ENCODE measurements at places on chromosomes 1 and 21. TPM values are rescaled to one million over a fixed set of nuclear protein-coding genes. Genes with fewer than 3 reads are reported as not detected.

DNA sequence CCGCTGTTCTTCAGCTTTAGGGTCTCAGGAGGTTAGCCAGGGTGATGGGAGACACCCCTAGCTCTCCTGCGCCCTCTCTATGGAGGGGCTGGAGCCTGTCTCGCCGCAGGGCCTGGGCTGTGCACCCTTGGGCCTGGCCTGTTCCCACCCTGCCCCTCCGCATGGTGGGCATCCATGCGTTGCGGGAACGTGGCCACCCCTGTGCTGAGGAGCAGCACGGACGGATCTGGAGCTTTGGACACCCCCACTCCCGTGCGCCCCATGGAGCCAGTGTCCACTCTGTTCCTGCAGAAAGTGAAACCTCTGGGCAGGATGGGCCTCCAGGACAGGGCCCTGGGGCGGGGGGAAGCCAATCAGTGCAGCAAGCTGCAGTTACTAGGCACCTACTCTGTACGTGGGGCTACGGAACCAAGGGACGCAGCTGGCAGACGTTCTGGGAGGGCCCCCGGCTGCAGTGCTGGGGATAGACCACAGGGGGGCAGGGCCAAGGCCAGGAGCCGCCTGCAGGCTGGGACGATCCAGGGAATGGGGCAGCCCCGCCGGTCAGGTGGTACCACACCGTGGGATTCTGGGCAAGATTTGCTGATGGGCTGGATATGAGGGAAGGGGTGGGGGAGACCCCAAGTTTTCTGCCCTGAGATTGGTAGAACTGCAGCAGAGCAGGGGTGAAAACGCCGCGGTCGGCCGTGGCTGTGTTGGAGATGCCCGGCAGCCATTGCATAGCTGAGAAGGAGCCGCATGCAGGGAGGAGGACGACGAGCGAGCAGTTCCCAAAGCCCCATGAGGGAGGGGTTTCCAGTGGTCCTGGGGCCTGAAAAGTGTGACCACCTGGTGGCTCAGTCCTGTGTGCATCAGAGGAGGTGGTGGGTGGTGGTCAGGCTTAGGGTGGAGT lies 43.3 kb downstream of the TP73 start:
- H3K27ac ChIP-seq: no peak overlapping the region
- DNase-seq: no peak
- H3K4me3 ChIP-seq: no peak overlapping the region
- no peaks in the 10 kb centered on the region for H3K36me3 ChIP-seq
- peaks cover 34% of the 10 kb centered on the region for H3K27me3 ChIP-seq
- no peaks in the 10 kb centered on the region for H3K4me1 ChIP-seq

GRCh38 chr1:50851034-50851433 lies 109.0 kb downstream of the FAF1 start:
- no peaks in the 10 kb centered on the region for H3K27me3 ChIP-seq
- no peak overlapping the region for H3K4me3 ChIP-seq
- no peak overlapping the region for H3K27ac ChIP-seq
- no peak for DNase-seq

BARHL2 gene
- total RNA-seq: not detected

- H3K27me3 ChIP-seq: no peaks in the 10 kb centered on the region
- H3K27ac ChIP-seq: peak overlapping the region; percentile 50
- DNase-seq: no peak
- H3K4me3 ChIP-seq: no peak overlapping the region
These were observed 10.7 kb downstream of the POLR3GL start for GRCh38 chr1:145975216-145975615.

DNA sequence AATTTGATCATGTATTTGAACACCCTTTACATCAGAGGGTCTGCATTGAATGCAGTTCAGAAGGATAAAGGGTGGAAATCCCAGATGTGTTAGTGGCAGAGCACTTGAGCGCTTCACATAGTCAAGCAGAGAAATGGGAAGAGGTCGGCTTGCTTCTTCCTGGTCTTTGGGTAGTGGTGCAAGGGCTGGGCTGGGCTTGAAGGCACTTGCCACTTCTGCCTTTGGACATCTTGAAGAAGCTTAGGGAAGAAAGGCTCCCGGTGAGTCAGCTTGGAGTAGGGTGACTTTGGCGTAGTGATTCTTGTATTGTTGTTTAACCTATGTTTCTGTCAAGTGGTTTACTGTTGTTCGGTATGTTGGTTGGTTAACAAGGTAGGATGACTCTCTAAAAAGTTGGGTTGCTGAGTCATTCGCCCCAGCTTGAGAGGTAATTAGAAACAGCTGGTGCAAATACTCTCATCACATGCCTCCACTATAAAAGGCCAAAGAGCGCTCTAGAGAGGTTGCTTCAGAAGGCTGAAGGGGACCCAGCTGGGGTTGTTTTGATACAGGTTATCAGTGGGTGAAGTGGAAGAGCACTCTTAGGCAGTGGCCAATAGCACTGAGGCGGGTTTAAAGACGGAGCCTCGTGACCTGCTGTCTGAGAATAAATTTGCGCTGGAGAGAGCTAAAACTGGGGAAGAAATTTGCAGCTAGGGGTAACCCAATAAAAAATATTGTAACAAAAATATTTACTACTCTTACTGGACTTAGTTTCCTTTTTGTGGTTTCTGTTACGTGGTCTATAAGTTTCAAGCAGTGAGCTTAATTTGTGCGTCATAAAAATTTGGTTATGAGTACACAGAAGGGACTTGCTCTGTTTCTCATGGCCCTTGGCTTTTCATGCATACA lies 1.4 kb downstream of the BACH1 start:
- no peaks in the 10 kb centered on the region for H3K4me1 ChIP-seq
- H3K4me3 ChIP-seq: peak overlapping the region; percentile 67
- peak; percentile 40 for DNase-seq
- no peaks in the 10 kb centered on the region for H3K36me3 ChIP-seq

- H3K27ac ChIP-seq: no peak overlapping the region
- H3K36me3 ChIP-seq: no peaks in the 10 kb centered on the region
- DNase-seq: no peak
- no peak overlapping the region for H3K4me3 ChIP-seq
- H3K4me1 ChIP-seq: no peaks in the 10 kb centered on the region
These were observed 15.9 kb upstream of the PLCH2 start for GRCh38 chr1:2460203-2460602.

GRCh38 chr1:162463021-162463420 lies 34.6 kb upstream of the UHMK1 start:
- H3K27me3 ChIP-seq: no peaks in the 10 kb centered on the region
- H3K4me1 ChIP-seq: no peaks in the 10 kb centered on the region
- H3K27ac ChIP-seq: no peak overlapping the region

NES gene
- 59.9 TPM for total RNA-seq

HTR1D gene
- 0.63 TPM for total RNA-seq

DNASE2B gene
- not detected for total RNA-seq

DNA sequence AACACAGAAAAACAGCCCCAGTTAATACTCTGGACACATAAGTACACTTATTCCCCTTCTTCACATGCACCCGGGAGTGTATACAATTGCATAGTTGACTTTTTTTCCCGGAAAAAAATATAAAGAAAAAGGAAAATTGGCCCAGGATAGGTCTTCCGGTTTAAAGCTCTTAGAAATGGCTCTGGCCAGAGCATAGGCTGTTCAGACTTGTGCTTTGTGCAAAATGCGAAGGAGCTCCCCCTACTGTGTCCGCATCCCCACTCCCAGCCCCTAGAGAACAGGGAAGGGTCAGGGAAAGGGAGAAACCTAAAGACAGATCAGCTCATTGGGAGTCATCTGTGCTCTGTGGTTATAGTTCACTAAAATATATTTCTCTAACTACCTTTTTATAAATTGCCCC lies 5.5 kb upstream of the MTMR11 start:
- H3K27ac ChIP-seq: no peak overlapping the region
- H3K4me3 ChIP-seq: no peak overlapping the region
- no peaks in the 10 kb centered on the region for H3K36me3 ChIP-seq
- no peak for DNase-seq

GRCh38 chr1:16478091-16478490 lies 36.0 kb downstream of the RNU1-1 start:
- H3K4me3 ChIP-seq: no peak overlapping the region
- peaks cover 8% of the 10 kb centered on the region for H3K36me3 ChIP-seq
- no peak overlapping the region for H3K27ac ChIP-seq
- no peaks in the 10 kb centered on the region for H3K27me3 ChIP-seq
- no peaks in the 10 kb centered on the region for H3K4me1 ChIP-seq

C1QA gene
- 231 TPM for total RNA-seq

- no peaks in the 10 kb centered on the region for H3K36me3 ChIP-seq
- DNase-seq: no peak
- no peaks in the 10 kb centered on the region for H3K4me1 ChIP-seq
- no peak overlapping the region for H3K27ac ChIP-seq
- no peak overlapping the region for H3K4me3 ChIP-seq
- no peaks in the 10 kb centered on the region for H3K27me3 ChIP-seq
These were observed 108.8 kb downstream of the NRIP1 start for GRCh38 chr21:14955936-14956520.

AUNIP gene
- total RNA-seq: not detected

GRCh38 chr1:112698366-112699310 lies 8.3 kb downstream of the RHOC start:
- H3K27ac ChIP-seq: peak overlapping the region; percentile 100
- peaks cover 60% of the 10 kb centered on the region for H3K4me1 ChIP-seq
- DNase-seq: no peak
- H3K4me3 ChIP-seq: no peak overlapping the region
- peaks cover 3% of the 10 kb centered on the region for H3K36me3 ChIP-seq

GRCh38 chr21:37396855-37397254 lies 30.3 kb downstream of the DYRK1A start:
- H3K4me3 ChIP-seq: no peak overlapping the region
- H3K4me1 ChIP-seq: peaks cover 12% of the 10 kb centered on the region
- no peaks in the 10 kb centered on the region for H3K27me3 ChIP-seq

DNA sequence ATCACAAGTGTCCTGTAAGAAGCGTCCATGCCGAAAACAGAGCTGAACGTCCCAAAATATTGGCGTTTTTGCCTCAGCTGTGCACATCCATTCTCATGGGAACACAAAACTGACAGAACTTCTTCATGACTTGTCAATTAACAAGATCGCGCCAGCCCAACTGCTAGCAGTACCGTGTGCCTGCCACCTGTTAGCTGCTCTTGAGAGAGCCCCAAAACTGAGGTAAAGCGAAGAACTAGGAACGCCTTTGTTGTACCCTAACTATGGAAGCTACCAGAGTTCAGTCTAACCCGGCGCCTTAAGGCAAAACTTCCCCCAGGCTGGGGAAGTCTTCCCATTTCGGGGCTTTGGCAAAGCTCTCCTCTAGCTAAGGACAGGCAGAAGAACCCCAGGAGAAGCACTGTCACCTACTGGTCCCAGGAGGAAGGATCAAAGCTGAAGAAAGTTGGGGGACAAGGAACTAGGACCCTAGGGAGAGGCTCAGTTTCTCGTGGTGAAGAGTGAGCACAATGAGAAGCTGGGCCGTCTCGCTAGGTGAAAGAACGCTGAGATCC lies 719 bp downstream of the EYA3 start:
- DNase-seq: no peak
- peak overlapping the region; percentile 90 for H3K4me3 ChIP-seq
- H3K27me3 ChIP-seq: no peaks in the 10 kb centered on the region
- H3K36me3 ChIP-seq: no peaks in the 10 kb centered on the region
- peaks cover 19% of the 10 kb centered on the region for H3K4me1 ChIP-seq

S100A10 gene
- 225 TPM for total RNA-seq

DNA sequence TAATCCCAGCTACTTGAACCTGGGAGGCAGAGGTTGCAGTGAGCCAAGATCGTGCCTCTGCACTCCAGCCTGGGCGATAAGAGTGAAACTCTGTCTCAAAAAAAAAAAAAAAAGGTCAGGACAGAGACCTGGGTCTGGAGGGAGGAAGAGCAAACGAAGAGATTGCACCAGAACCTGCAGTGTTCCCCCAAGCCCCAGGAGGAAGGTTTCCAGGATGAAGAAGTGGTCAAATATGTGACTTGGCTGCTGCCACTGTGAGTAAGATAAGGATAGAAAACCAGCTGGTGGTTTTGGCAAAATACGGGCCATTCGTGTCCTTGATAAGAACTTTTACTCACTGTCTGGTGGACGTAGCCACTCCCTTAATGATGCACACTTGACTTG lies 42.2 kb downstream of the CLDN14 start:
- DNase-seq: no peak
- no peaks in the 10 kb centered on the region for H3K27me3 ChIP-seq
- no peak overlapping the region for H3K4me3 ChIP-seq
- H3K4me1 ChIP-seq: no peaks in the 10 kb centered on the region

- no peaks in the 10 kb centered on the region for H3K27me3 ChIP-seq
- H3K36me3 ChIP-seq: peaks cover 3% of the 10 kb centered on the region
- no peak for DNase-seq
- H3K27ac ChIP-seq: peak overlapping the region; percentile 88
These were observed 1.3 kb downstream of the PCNT start for GRCh38 chr21:46325073-46325912.

DNA sequence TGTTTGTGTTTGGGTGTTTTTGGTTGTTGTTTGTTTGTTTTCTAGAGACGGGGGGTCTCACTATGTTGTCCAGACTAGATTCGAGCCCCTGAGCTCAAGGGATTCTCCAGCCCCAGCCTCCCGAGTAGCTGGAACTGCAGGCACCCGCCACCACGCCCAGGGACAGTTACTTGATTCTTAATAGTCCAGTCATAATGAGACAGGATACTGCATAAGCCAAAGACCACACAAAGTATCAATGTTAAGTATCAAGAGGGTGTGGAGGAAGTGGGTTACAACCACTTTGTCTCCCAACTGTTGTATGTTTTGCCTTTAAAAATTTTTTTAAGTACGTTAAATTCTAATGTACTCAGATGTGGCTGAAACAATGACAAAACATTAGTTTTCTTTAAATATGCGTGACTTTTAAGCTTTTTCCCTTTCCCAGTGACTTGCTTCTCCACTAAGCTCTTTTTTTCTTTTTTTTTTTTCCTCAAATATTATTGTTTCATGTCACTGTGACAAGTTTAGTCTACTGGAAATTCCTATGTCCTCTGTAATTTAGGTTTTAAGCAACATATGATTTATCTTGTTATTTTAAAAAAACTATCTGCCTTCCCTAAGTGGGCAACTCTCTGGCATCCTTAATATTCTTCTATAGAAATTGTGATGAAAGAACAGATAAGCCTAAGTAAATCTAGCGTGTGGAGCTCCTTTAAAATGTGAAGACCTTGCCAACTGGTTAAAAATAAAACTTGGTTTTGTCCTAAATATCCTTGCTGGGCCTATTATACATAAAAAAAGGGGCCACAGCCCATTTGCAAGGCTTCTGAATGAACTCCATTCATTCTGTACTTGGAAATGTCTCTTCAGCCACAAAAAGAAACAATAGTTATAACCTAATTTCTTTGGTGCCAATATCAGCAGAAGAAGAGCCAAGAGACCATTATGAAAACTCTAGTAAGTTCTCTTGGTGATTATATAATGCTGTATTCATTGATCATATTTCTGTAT lies 56.2 kb upstream of the DPH5 start:
- no peaks in the 10 kb centered on the region for H3K4me1 ChIP-seq
- DNase-seq: no peak
- H3K4me3 ChIP-seq: no peak overlapping the region
- no peaks in the 10 kb centered on the region for H3K27me3 ChIP-seq

- H3K4me1 ChIP-seq: peaks cover 18% of the 10 kb centered on the region
- peak; percentile 83 for DNase-seq
- H3K27ac ChIP-seq: no peak overlapping the region
- H3K27me3 ChIP-seq: no peaks in the 10 kb centered on the region
- no peak overlapping the region for H3K4me3 ChIP-seq
- H3K36me3 ChIP-seq: no peaks in the 10 kb centered on the region
These were observed 10.0 kb downstream of the SLX9 start for GRCh38 chr21:44949779-44950198.

- H3K4me1 ChIP-seq: no peaks in the 10 kb centered on the region
- H3K27ac ChIP-seq: no peak overlapping the region
- DNase-seq: no peak
- H3K36me3 ChIP-seq: no peaks in the 10 kb centered on the region
- H3K27me3 ChIP-seq: no peaks in the 10 kb centered on the region
These were observed 114.3 kb upstream of the GRIK3 start for GRCh38 chr1:37148663-37149062.

GRCh38 chr1:245997471-245998258 lies 509.4 kb downstream of the SMYD3 start:
- no peaks in the 10 kb centered on the region for H3K4me1 ChIP-seq
- no peak overlapping the region for H3K27ac ChIP-seq
- no peak for DNase-seq
- no peak overlapping the region for H3K4me3 ChIP-seq
- H3K27me3 ChIP-seq: no peaks in the 10 kb centered on the region
- no peaks in the 10 kb centered on the region for H3K36me3 ChIP-seq

SIPA1L2 gene
- 40.8 TPM for total RNA-seq

All from tibial nerve (tissue), 4 donors.